Lung microvascular endothelial cell (primary cell): ENCODE measurements at places on chromosomes 1 and 21.

- DNase-seq = peak; percentile 15
Measured at GRCh38 chr1:43786201-43786958, 79.0 kb downstream of the ST3GAL3 start.

GRCh38 chr1:44512313-44512885, 107.3 kb downstream of the RNF220 start:
- no peak for DNase-seq

- peak; percentile 94 for DNase-seq
Measured at GRCh38 chr1:37556712-37557196, at the start of gene DNALI1. Gene DNALI1, plus strand, starts transcription at chr1:37556940. Its CDS starts 55 bp downstream, at chr1:37556995.

GRCh38 chr1:167387251-167387910, 130.9 kb downstream of the CD247 start:
- DNase-seq = no peak

- no peak for DNase-seq
Measured at GRCh38 chr1:239126884-239127283, 259.5 kb upstream of the CHRM3 start.

GRCh38 chr1:156276532-156276931, 6.1 kb downstream of the SMG5 start:
- DNase-seq = no peak

DNA sequence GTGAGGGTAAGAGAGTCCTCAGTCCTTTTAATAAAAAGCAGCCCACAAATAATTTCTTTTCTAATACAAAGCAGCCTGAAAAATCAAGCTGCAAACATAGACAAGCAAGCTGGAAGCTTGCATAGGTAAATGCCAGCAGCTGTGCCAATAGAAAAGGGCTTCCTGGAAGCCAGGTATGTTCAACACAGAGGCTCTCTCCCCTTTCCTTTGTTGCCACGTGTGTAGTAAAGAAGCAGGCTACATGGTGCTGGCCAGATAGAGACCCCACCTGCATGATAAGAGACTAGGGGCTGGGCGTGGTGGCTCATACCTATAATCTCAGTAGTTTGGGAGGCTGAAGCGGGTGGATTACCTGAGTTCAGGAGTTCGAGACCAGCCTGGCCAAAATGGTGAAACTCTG, 50.1 kb upstream of the ERRFI1 start:
- DNase-seq = no peak

DNA sequence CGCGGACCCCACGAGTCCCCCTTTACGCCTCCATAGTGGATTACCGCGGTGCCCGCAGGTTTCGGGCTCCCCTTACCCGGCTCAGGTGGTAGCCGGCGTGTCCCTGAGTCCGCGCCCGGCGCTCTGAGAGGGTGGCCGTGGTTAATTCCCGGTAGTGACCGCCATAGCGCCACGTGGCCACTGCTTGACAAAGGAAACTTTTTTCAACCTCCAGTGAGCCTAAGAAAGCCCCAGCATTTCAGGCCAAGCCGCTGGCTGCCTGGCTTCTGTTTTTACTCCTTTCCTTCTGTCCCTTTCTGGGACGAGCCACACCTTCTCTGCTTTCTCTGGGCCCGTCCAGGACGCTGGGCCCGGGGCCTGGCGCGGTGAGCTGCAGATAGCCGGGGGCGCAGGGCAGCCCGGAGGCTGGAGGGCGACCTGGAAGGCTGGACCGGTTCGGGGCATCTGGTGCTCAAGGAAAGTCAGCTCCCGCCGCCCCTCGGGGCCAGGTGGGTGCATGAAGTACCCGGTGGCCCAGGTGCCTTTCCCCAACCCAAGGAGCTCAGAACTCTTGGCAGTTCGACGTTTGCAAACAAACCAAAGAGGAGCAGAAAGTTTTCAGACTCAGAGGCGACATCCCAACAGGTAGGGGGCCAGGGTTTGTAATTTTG, 540 bp upstream of the C1orf198 start:
- DNase-seq = peak; percentile 59

DNA sequence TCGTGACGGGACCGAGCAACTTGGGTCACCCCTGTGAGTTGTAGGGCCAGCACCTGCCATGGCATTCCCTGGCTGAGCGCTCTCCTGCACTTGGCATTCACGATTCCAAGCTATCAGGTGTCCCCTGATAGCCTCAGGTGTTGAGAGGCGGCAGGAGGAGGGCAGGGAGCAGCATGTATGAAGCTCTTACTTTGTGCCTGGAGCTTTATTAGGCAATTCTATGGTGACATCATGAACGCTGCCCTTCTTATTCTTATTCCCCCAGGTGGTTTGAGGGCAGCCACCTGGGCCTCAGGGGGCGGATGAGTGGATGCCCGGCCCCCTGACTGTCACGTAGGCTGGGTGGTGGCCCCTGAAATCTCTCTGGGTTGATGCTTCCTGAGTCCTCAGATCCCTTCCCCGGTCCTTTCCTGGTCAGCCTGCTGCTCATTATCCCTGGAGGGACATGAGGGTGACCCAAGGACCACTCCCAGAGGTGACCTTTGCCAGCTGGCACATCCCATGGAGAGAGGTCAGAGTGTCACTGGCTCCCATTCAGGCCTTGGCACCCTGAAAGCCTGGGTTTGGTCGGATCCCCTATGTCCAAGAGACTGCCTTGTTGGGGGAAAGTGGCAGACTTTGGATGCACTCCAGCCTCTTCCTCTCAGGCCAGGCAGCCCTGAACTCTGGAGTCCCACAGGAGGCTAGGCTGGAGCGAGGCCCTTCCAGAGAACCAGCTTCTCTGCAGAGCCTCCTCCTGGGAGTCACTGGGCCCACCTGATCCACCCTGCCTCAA, 51.9 kb downstream of the SPSB1 start:
- DNase-seq = no peak

GRCh38 chr1:14760780-14761179, 162.3 kb downstream of the KAZN start:
- no peak for DNase-seq

DNA sequence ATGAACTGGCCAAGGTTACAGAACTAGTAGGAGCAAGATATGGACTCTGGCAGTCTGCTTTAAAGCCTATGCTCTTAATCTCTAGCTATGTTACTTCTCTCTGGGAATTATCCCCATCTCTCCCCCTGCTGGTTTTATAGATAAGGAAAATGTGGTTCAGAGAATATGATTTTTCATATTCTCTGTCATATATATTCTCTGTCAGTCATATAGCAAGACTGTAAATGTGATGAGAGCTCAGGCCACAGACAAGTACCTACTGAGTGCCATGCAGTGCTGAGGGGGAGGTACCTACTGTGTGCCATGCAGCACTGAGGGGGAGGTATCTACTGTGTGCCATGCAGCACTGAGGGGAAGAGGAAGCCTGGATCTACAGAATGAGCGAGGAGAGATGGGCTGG, 220.3 kb upstream of the FGGY start:
- peak; percentile 63 for DNase-seq
